Naive thymus-derived CD4-positive, alpha-beta T cell (primary cell): ENCODE measurements at places on chromosomes 5 and 9. TPM values are rescaled to one million over a fixed set of nuclear protein-coding genes. Genes with fewer than 3 reads are reported as not detected.
A peak's percentile ranks its signal among the peaks of the same experiment; 100 is the strongest.

DNA sequence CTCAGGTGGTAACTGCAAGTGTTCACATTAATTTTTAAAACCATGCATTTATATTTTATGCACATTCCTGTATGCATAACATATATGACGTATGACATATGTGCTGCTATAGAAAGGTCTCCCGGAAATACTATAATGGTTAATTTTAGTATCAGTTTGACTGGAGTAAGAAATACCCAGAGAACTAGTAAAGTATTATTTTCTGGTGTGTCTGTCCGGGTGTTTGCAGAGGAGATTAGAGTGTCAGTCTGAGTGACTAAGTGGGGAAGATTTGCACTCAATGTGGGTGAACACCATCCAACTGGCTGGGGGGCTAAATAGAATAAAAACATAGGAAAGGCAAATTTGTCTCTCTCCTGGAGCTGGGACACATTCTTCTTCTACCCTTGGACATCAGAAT is 26.9 kb downstream of the UIMC1 start:
- no peak for DNase-seq
- H3K4me3 ChIP-seq: no peak overlapping the region
- H3K27ac ChIP-seq: no peak overlapping the region
- no peaks in the 10 kb centered on the region for H3K27me3 ChIP-seq

GRCh38 chr9:19926774-19927173 is 137.9 kb upstream of the SLC24A2 start:
- H3K27me3 ChIP-seq: no peaks in the 10 kb centered on the region
- DNase-seq: no peak
- H3K27ac ChIP-seq: no peak overlapping the region
- H3K36me3 ChIP-seq: no peaks in the 10 kb centered on the region

GRCh38 chr5:153896117-153896516 is 142.6 kb downstream of the FAM114A2 start:
- no peaks in the 10 kb centered on the region for H3K4me1 ChIP-seq
- no peak for DNase-seq
- H3K27me3 ChIP-seq: no peaks in the 10 kb centered on the region
- no peaks in the 10 kb centered on the region for H3K36me3 ChIP-seq
- H3K27ac ChIP-seq: no peak overlapping the region

DNA sequence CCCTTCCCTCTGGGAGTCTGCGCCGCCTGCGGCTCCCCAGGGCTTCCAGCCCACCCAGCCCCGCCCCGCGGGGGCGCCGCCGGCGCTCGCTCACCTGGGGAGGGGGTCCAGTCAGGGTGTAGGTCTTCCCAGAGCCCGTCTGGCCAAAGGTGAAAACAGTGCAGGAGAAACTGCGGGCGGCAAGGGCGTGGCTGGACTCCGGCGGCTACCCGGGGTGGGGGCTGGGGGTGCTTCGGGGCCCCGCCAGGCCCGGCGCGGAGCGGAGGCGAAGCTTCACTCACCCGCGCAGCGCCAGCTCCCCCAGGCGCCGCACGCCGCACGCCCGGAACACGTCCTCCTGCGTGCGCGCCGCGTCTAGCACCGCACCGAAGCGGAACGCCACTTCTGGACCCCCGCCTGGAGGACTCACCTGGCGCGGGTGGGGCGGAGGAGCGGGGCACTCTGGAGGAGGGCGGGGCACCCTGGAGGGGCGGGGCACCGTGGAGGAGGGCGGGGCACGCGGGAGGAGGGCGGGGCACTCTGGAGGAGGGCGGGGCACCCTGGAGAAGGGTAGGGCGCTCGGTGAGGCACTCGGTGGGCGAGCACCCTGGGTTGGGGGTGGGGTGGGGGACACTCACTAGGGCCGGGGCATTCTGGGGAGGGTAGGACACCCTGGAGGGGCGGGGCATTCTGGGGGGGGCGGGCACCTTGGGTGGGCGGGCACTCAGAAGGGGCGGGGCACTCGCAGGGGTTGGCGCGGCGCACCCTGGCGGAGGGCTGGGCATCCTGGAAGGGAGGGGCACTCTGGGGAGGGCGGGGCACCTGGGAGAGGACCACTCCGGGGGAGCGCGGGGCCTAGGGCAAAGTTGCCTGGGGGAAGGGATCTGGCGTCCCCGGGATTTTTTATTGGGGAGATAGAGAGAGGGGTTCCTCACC is 814 bp downstream of the KIF12 start:
- no peak for DNase-seq
- H3K36me3 ChIP-seq: no peaks in the 10 kb centered on the region
- no peak overlapping the region for H3K27ac ChIP-seq
- H3K4me3 ChIP-seq: no peak overlapping the region
- no peaks in the 10 kb centered on the region for H3K4me1 ChIP-seq
- H3K27me3 ChIP-seq: peaks cover 8% of the 10 kb centered on the region

DNA sequence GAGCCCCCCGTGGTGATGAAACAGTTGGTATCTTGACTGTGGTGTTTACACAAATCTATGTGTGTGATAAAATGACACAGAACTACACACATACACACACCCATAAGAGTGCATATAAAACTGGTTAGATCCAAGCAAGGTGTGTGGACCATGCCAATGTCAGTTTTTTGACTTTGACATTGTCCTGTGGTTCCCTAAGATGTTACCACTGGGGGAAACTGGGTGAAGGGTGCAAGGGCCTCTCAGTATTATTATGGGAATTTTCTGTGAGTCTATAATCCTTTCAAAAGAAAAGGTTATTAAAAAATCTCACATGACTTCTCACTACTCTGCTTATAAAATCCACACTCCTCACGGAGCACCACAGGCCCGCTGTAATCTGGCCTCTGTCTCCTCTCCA is 13.4 kb upstream of the KCNIP1 start:
- no peaks in the 10 kb centered on the region for H3K36me3 ChIP-seq
- no peak overlapping the region for H3K4me3 ChIP-seq
- no peaks in the 10 kb centered on the region for H3K4me1 ChIP-seq
- no peak for DNase-seq

GRCh38 chr9:96383165-96383942 is at the start of gene SLC35D2:
SLC35D2 (minus strand) TSS chr9:96383711; CDS start chr9:96383634, 77 bp downstream.
- no peaks in the 10 kb centered on the region for H3K27me3 ChIP-seq
- H3K4me3 ChIP-seq: peak within 1 kb of the TSS; percentile 58
- peak within 1 kb of the TSS; percentile 56 for H3K27ac ChIP-seq
- no peaks in the 10 kb centered on the region for H3K36me3 ChIP-seq

DNA sequence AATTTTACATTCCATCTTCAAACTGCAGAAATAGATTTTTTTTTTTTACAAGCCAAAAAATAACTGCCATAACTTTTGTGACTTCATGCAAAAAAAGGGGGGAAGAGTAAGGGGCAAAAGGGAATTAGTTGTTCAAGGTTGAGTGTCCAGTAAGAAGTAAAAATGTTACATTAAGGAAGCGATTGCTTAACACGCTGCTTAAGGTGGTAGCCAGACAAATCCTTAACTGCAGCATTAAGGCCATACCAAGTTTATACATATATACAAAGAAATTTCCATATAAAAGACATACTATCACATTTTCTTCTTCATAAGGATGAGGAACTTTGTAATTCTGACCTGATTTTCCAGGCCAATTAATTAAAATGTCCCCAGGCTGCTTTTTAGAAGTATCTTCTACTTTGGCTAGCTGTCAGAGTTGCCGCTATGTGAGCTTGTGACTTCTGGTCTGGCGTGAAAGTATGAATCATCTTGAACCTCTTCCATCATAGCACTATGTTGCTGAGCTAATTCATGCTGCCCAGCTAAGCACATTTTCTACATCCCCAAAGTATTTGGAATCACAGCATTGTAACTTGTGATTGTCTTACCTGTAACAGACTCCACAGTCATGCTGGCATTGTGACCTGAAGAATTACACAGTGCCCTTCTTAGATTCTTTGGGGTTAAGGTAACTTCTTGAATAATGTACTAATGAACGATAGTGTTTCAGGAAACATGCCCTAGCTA is 40.0 kb downstream of the G3BP1 start:
- no peak overlapping the region for H3K4me3 ChIP-seq
- H3K4me1 ChIP-seq: no peaks in the 10 kb centered on the region
- H3K36me3 ChIP-seq: no peaks in the 10 kb centered on the region
- DNase-seq: no peak
- H3K27ac ChIP-seq: no peak overlapping the region

GRCh38 chr5:89041976-89042375 is 159.0 kb upstream of the MEF2C start:
- no peak overlapping the region for H3K27ac ChIP-seq
- no peaks in the 10 kb centered on the region for H3K36me3 ChIP-seq
- H3K4me3 ChIP-seq: no peak overlapping the region

GRCh38 chr9:92504881-92505280 is 22.6 kb upstream of the ASPN start:
- no peaks in the 10 kb centered on the region for H3K36me3 ChIP-seq
- no peak overlapping the region for H3K4me3 ChIP-seq
- no peaks in the 10 kb centered on the region for H3K4me1 ChIP-seq

GRCh38 chr5:14440582-14441431 is 140.8 kb upstream of the OTULINL start:
- H3K27me3 ChIP-seq: no peaks in the 10 kb centered on the region
- no peak overlapping the region for H3K27ac ChIP-seq
- no peak for DNase-seq
- no peaks in the 10 kb centered on the region for H3K36me3 ChIP-seq
- no peak overlapping the region for H3K4me3 ChIP-seq
- no peaks in the 10 kb centered on the region for H3K4me1 ChIP-seq

DNA sequence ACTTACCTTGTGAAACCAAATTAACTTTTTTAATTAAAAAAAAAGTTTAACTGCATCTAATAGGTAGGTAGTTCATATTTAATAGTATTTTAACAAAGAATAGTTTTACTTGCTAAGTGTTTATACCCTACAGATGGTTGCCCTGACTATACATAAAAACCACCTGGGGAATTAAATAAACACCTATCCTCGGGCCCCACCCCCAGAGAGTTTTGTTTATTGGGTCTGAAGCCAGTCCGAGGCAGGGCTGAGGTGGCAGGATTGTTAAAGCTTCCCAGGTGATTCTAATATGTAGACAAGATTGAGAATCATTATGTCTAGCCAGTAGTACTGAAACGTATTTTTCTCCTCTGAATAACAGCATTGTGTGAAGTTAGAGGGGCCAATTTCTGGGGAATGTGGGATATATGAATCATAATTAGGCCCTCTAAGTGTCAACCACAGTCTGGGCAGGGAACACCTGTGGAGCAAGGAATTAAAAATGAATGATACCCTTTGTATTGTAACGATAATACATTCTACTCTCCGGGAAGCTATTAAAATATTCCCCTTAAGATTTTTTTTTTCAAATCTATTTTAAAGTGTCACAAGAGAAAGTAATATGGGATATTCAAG is 5.6 kb upstream of the PAM start:
- H3K4me3 ChIP-seq: no peak overlapping the region
- DNase-seq: no peak
- H3K27ac ChIP-seq: no peak overlapping the region
- H3K27me3 ChIP-seq: no peaks in the 10 kb centered on the region
- H3K4me1 ChIP-seq: peaks cover 8% of the 10 kb centered on the region

- H3K4me3 ChIP-seq: no peak overlapping the region
- H3K36me3 ChIP-seq: no peaks in the 10 kb centered on the region
- no peak overlapping the region for H3K27ac ChIP-seq
- no peaks in the 10 kb centered on the region for H3K4me1 ChIP-seq
- DNase-seq: no peak
These were observed 424 bp upstream of the MARCOL start for GRCh38 chr5:148237785-148238417.

- no peak overlapping the region for H3K4me3 ChIP-seq
- H3K27ac ChIP-seq: no peak overlapping the region
- H3K4me1 ChIP-seq: no peaks in the 10 kb centered on the region
- no peaks in the 10 kb centered on the region for H3K27me3 ChIP-seq
- DNase-seq: no peak
- no peaks in the 10 kb centered on the region for H3K36me3 ChIP-seq
These were observed 576.7 kb downstream of the LRRC70 start for GRCh38 chr5:63155310-63155631.

- no peak overlapping the region for H3K4me3 ChIP-seq
- no peaks in the 10 kb centered on the region for H3K36me3 ChIP-seq
- no peak for DNase-seq
- no peaks in the 10 kb centered on the region for H3K27me3 ChIP-seq
- H3K4me1 ChIP-seq: no peaks in the 10 kb centered on the region
These were observed 243.4 kb downstream of the ARRDC3 start for GRCh38 chr5:91139572-91140200.

Gene GRIN1
- not detected for total RNA-seq

Gene CA9
- 0.36 and 0.51 TPM in 2 replicates for total RNA-seq

Gene WDR38
- not detected in 2 replicates for total RNA-seq

Gene IL13
- 0.50 TPM for total RNA-seq

Gene PCDHGA9
- total RNA-seq: 0.18 and 0.41 TPM in 2 replicates
